NCI-H1092 treated with DMSO at 0.1 percent for 48 hours (cell line): ENCODE measurements at places on chromosomes 4 and X.

GRCh38 chr4:99855678-99856077 lies 38.5 kb downstream of the LAMTOR3 start:
- no peak for DNase-seq

GRCh38 chr4:84493092-84493850 lies 5.8 kb downstream of the NKX6-1 start:
- DNase-seq = no peak

GRCh38 chr4:115234405-115235093 lies 121.1 kb upstream of the NDST4 start:
- peak; percentile 55 for DNase-seq

- no peak for DNase-seq
Measured at GRCh38 chr4:122643257-122643656, 22.4 kb upstream of the IL21 start.

GRCh38 chr4:82248903-82249632 lies 124.7 kb downstream of the HNRNPD start:
- no peak for DNase-seq

GRCh38 chrX:15930585-15930984 lies 76.0 kb upstream of the AP1S2 start:
- peak; percentile 59 for DNase-seq

GRCh38 chr4:105637408-105638176 lies 70.9 kb downstream of the INTS12 start:
- DNase-seq = peak; percentile 48

- DNase-seq = no peak
Measured at GRCh38 chr4:5371415-5372190, 320.3 kb downstream of the STK32B start.

- DNase-seq = no peak
Measured at GRCh38 chrX:74521961-74522751, 92.3 kb downstream of the RLIM start.

DNA sequence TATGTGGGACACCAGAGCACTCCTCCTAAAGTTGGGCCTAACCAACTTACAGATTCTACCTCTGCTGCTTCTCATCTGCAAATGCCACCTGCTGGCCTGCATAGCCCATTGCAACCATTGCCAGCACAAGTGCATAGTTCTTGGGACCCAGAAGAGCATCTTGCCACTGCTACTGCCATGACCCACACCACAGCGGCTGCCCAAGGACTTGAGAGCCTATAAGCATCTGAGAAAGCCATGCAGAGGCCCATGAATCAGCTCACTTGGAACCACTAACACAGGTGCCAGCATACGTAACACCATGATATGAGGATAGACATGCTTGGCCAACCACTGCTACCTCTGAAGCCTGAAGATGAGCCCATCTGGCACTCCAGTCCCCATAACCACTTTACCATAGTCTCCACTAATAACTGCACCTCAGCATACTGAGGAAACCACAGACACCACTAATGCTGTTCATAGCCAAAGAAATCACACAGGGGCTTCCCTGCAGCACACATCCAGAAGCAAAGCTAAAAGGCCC lies 258.1 kb upstream of the AGTR2 start:
- no peak for DNase-seq

GRCh38 chrX:85561231-85561630 lies 181.8 kb upstream of the POF1B start:
- no peak for DNase-seq

GRCh38 chr4:140312100-140312499 lies 61.3 kb upstream of the SCOC start:
- DNase-seq = no peak

DNA sequence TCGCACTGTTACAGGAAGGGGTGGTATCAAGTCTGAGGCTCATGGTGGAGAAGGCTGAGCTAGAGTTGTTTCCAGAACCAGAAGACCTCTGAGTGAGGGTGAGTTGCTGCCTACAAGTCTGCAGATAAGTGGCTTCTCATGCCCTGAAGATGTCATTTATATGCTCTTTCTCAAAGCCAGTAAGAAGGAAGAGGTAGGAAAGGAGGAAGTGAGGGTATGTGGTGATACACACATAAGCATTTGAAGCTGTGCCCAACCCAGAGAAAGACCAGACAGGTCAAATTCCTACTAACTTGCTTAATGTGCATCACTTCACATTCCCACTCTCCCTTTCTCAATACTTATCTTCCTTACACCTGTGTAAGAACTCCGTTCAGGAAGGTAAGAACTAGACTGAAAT lies at the start of gene PPBP:
Gene PPBP (minus strand): TSS at position 130 of the 400 bp plus-strand sequence. CDS start 87 bp downstream, at position 43.
- DNase-seq = no peak

GRCh38 chr4:166498546-166498945 lies 625.5 kb downstream of the TLL1 start:
- no peak for DNase-seq

- DNase-seq = no peak
Measured at GRCh38 chr4:2702770-2703169, 53.4 kb downstream of the TNIP2 start.

- no peak for DNase-seq
Measured at GRCh38 chr4:24978291-24979075, 52.3 kb downstream of the LGI2 start.

GRCh38 chr4:152709675-152710438 lies 30.1 kb upstream of the TMEM154 start:
- no peak for DNase-seq

DNA sequence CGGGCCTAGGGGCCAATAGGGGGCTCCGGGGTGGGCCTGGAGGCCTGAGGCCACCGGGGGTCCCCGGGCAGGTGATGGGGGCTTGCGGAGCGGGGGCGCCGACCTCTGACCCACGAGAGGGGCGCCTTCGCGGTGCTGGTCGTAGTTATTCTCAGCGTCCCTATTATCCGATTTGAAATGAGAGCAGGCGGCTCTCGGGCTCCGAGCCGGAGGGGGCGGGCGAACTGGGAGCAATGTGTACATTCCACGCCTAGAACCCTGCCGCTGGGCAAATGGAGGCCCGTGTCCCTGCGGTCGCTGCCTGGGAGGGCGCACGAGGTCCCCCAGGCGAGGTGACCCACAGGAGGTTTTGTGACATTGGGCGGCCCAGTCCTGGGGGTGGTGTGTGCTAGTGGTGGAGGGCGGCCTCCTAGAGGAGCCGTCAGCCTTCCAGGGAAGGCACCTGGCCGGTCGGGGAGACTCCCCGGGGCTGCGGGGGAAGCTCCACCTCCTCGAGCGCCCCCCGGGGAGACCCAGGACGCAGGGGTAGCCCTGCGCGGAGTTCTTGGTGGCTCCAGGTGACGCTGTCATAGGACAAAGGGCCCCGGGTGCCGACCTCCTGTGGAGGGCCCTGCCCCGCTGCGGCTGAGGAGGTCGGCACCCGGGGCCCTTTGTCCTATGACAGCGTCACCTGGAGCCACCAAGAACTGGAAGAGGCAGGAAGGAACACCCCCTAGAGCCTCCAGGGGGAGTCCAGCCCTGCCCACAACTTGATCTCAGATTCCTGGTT lies 102.6 kb upstream of the PRKX start:
- peak; percentile 51 for DNase-seq

DNA sequence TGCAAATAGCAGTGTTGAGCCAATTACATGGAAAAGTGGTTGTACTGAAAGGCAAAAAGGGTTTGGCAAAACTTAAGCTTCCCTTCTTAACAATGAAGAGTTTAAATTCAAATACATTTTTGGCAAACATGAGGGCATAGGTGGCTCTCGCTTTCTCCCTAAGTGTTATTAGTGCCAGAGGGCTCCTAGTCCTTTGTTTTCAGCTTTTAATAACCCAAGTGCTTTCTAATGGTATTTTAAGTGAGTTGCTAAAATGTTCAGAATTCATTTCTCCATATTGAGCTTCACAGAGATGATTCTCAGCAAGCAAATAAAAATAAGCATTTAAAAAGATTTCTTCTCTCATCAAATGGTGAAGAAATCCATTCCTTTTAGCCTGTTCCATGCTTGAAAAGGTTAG lies 123.7 kb downstream of the HS6ST2 start:
- no peak for DNase-seq

- DNase-seq = no peak
Measured at GRCh38 chr4:81256059-81256970, 41.3 kb upstream of the PRKG2 start.

GRCh38 chr4:168803732-168804131 lies 206.3 kb downstream of the CBR4 start:
- DNase-seq = no peak

- no peak for DNase-seq
Measured at GRCh38 chr4:30979402-30979801, 259.2 kb downstream of the PCDH7 start.

DNA sequence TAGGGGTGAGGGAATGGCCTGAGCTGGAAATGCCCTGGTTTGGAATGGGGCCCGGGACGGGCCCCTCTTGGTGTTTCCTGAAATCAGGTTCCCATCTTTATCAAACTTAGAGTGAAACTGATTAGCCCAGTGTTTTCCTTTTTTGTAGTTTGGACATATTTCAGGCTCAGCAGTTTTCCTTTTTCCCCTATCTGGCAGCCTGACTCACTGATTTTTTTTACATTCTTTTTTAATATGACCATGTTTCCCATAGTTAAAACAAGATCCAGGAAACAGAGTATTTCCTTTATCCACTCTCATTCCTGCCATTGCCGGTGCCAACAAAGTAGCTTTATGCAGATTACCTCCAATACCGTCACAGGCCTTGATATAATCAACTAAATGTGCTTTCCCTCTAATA lies 20.5 kb upstream of the C4orf17 start:
- DNase-seq = no peak

DNA sequence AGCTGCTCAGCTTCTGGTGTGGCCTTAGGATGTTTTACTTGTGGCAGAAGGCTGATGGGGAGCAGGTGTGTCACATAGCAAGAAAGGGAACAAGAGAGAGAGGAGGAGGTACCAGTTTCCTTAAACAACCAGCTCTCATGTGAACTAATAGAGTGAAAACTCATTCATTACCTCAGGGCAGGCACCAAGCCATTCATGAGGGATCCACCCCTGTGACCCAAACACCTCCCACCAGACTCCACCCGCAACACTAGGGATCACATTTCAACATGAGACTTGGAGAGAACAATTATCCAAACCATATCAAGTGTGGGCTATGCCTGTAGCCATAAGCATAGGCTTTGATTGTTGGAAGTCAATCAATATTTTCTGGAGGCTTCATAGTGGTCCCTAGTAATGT lies 56.0 kb downstream of the GSX2 start:
- no peak for DNase-seq

- no peak for DNase-seq
Measured at GRCh38 chr4:61923179-61923578, 723.1 kb downstream of the ADGRL3 start.

DNA sequence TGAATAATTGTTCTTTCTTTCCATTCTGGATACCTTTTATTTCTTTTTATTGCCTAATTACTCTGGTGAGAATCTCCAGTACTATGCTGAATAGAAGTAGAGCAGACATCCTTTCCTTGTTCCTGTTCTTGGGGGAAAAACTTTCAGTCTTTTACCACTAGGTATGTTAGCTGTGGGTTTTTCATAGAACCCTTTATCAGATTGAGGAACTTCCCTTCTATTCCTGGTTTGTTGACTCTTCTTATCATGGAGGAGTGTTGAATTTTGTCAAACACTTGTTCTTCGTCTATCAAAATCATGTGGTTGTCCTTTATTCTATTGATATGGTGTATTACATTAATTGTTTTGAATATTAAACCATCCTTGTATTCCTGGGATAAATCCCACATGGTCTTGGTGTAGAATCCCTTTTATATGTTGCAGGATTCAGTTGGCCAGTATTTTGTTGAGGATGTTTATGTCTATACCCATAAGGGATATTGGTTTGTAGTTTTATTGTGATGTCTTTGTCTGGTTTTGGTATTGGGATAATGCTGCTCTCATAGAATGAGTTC lies 23.6 kb downstream of the SH3BP2 start:
- no peak for DNase-seq

- DNase-seq = peak; percentile 66
Measured at GRCh38 chr4:57426779-57427395, 316.7 kb upstream of the IGFBP7 start.

- DNase-seq = no peak
Measured at GRCh38 chr4:189504220-189504619, 436.5 kb upstream of the FRG1 start.

- no peak for DNase-seq
Measured at GRCh38 chr4:30939069-30939468, 218.9 kb downstream of the PCDH7 start.
